ENCODE measurements at places on chromosomes 7 and 10. TPM values are rescaled to one million over a fixed set of nuclear protein-coding genes. Genes with fewer than 3 reads are reported as not detected.

The CPXM2 gene
- total RNA-seq: 20.8 TPM

The SPDYE5 gene
- total RNA-seq: not detected

The UPK3B gene
- total RNA-seq: 4.4 TPM

GRCh38 chr7:122886357-122887081, at the start of gene CADPS2:
CADPS2 (minus strand) TSS chr7:122886460; CDS start chr7:122886337, 123 bp downstream.
- peaks cover 43% of the 10 kb centered on the region for H3K27me3 ChIP-seq
- H3K4me3 ChIP-seq: peak within 1 kb of the TSS; percentile 71
- peak within 1 kb of the TSS; percentile 80 for H3K27ac ChIP-seq
- H3K36me3 ChIP-seq: no peaks in the 10 kb centered on the region
- peaks cover 34% of the 10 kb centered on the region for H3K4me1 ChIP-seq

GRCh38 chr10:131184503-131184902, 127.0 kb downstream of the TCERG1L start:
- no peaks in the 10 kb centered on the region for H3K4me1 ChIP-seq
- no peak for DNase-seq
- no peaks in the 10 kb centered on the region for H3K36me3 ChIP-seq

The GRID2IP gene
- total RNA-seq: 1.0 TPM

GRCh38 chr7:159211540-159212182, 67.0 kb upstream of the VIPR2 start:
- H3K27me3 ChIP-seq: no peaks in the 10 kb centered on the region
- H3K4me3 ChIP-seq: no peak overlapping the region
- DNase-seq: no peak
- H3K36me3 ChIP-seq: no peaks in the 10 kb centered on the region
- no peaks in the 10 kb centered on the region for H3K4me1 ChIP-seq

- no peaks in the 10 kb centered on the region for H3K27me3 ChIP-seq
- peak overlapping the region; percentile 62 for H3K27ac ChIP-seq
- no peak overlapping the region for H3K4me3 ChIP-seq
Measured at GRCh38 chr10:119285495-119286267, 78.3 kb downstream of the GRK5 start.

The TAS2R41 gene
- not detected for total RNA-seq

- no peak for DNase-seq
- no peaks in the 10 kb centered on the region for H3K27me3 ChIP-seq
- H3K36me3 ChIP-seq: no peaks in the 10 kb centered on the region
- H3K27ac ChIP-seq: no peak overlapping the region
- H3K4me1 ChIP-seq: no peaks in the 10 kb centered on the region
Measured at GRCh38 chr10:27685681-27686080, 59.9 kb downstream of the MKX start.

GRCh38 chr10:101624526-101625102, 36.5 kb downstream of the DPCD start:
- no peaks in the 10 kb centered on the region for H3K4me1 ChIP-seq
- H3K27me3 ChIP-seq: no peaks in the 10 kb centered on the region
- no peak overlapping the region for H3K27ac ChIP-seq
- no peak overlapping the region for H3K4me3 ChIP-seq

DNA sequence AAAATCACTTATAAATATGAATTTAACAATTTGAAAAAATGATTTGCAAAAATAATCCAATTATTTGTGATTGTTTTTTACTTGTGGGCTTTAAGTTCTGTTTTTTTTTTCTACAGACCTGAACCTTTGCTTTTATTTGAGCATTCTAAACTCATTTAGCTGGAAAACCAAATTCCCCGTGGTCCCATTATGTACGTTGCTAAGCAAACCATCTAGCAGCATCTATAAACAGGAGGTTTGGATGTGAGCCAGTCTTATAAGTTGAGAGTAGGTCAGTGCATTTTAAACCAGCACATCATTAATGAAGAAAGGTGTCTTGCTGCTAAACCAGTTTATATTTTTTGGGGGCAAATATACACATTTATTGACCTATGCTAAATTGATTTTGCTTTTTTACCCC, 77.3 kb downstream of the LRRN3 start:
- no peak for DNase-seq
- no peak overlapping the region for H3K27ac ChIP-seq
- no peaks in the 10 kb centered on the region for H3K36me3 ChIP-seq
- H3K4me3 ChIP-seq: no peak overlapping the region
- H3K27me3 ChIP-seq: no peaks in the 10 kb centered on the region

The EFCAB10 gene
- not detected for total RNA-seq

DNA sequence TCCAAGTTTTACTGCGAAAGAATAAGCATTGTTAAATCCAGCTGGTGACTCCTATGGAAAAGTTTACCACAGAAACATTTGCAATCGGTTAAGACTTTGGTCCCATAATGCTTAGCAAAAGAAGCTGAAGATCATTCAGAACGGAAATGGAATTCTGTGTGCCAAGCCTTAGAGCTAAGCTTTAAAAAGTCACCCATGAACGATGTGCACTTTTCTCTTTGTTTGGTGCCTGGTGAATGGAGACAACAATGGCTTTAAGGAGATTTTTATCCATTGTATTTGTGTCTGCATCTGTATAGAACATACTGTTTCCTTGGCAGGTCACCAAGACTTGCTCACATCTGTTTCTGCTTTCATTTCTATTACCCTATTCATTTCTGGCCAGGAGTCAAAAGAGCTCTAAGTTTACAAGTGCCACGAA, 26.3 kb upstream of the COL1A2 start:
- no peak overlapping the region for H3K4me3 ChIP-seq
- no peaks in the 10 kb centered on the region for H3K4me1 ChIP-seq
- no peaks in the 10 kb centered on the region for H3K36me3 ChIP-seq
- H3K27ac ChIP-seq: no peak overlapping the region
- no peak for DNase-seq

The EPHB4 gene
- 126 TPM for total RNA-seq

DNA sequence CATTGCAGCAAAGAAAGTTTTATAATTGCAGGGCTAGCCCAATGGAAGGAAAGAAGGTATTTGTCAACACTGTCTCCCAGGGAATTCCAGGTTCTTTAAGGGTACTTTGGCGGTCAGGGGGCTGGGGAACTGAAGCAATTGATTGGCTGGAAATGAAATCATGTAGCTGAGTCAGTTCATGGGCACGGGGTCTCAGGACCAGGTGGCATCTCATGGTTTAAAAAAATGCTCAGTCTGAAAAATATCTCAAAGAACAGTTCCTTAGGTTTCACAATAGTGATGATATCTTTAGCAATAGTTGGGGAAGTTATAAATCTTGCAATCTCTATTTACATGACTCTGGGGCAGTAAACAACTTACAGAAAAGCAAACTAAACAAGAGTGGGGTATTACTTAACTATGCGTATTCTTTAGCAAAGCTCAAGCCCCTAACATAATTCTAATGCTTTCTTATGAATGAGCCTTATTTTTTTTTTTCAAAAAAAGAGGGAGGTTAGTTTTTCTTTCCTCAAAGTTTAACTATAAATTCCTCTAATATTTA, 376.9 kb upstream of the NRG3 start:
- H3K36me3 ChIP-seq: no peaks in the 10 kb centered on the region
- H3K27ac ChIP-seq: no peak overlapping the region
- H3K27me3 ChIP-seq: no peaks in the 10 kb centered on the region

Data from spleen (tissue), 13 donors.